Activated CD4-positive, CD25-positive, alpha-beta regulatory T cell treated with anti-CD3 and anti-CD28 coated beads, Interleukin-2, amount 50 U/mL, for 24 hours (primary cell): ENCODE measurements at places on chromosomes 4 and X.

DNA sequence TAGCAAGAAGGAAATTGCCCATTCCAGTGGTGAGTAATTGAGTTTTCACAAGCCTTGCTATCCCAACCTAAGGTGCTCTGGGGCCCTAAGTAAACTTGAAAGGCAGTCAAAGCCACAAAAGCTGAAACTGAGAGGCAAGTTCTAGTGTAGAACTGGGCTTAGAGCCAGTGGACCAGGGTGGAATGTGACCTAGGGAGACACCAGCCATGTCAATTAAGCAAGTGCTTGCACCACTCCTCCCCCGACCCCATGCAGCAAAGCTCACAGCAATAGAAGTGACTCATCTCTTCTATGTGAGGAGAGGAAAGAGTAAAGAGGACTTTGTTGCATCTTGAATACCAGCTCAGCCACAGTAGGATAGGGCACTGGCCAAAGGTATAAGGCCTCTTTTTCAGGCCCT lies 486.1 kb upstream of the POU3F4 start:
- no peak for ATAC-seq

GRCh38 chrX:19875050-19875431 lies 12.4 kb downstream of the SH3KBP1 start:
- peak; percentile 74 for ATAC-seq

DNA sequence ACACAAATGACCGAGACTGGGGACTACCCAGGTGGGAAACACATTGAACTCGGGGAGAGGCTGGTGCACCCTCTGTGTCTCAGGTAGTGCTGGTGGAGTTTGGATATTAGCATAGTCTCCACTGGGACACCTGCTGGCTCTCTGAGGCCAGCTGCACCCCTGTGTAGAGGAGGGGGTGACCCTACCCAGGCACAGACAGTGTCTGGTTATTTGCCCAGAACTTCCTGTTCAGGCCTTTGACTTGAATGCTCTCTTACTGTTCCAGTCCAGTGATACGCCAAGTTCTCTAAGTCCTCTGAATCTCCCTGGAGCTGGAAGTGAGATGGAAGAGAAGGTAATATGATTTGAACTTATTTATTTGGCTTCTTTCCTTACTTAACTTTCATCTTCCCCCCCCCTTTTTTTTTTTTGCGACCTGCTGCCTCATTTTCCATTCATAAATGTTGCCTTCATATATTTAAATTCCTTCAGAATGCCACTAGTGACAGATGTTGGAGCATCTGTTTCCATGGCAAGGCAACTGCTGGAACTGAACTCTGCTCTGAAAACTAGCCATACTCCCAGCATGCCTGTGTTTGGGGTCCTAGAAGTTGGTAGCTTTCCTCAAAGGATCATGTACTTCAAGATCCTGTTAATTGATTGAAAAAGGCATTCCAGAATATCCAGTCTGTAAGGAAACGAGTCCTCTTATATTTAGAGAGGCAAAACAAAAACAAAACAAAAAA lies 76.7 kb downstream of the AASDH start:
- ATAC-seq: no peak

DNA sequence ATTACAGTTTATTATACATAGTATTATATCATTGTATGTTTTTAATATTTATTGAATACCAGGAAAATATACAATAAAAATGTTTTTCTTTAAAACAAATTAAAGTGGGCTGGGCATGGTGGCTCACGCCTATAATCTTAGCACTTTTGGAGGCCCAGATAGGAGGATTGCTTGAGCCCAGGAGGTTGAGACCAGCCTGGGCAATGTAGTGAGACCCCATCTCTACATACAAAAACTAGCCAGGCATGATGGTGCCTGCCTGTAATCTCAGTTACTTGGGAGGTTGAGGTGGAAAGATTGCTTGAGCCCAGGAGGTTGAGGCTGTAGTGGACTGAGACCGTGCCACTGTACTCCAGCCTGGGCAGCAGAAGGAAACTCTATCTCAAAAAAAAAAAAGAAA lies 38.3 kb upstream of the PDS5A start:
- no peak for ATAC-seq

DNA sequence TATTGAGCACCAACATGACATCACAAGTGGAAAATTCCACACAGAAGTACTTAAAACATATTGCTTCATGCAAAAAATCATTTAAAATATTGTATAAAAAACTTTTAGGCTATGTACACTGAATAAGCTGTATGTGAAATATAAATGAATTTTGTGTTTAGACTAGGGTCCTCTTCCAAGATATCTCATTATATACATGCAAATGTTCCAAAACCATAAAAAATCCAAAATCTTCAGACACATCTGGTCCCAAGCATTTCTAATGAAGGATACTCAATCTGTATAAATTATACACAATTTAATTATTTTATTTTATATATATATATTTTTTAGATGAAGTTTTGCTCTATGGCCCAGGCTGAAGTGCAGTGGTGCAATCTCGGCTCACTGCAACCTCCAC lies 10.1 kb upstream of the GSX2 start:
- ATAC-seq: no peak

DNA sequence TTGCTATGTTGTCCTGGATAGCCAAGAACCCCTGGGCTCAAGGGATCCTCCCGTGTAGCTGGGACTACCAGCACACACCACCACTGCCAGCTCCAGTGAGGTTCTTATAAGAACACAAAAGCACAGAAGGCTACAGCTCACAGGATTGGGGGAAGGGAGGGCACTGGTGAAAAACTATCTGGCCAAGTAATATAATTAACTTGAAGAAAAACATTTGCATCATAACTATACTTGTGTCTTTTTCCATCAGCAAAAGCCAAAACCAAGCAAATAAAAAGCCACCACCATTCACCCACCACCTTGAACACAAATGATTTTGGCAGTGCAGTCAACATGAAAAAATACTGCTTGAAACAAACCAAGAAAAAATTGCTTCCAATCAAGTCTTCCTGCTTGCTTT lies 188.2 kb downstream of the MAML3 start:
- no peak for ATAC-seq

- no peak for ATAC-seq
Measured at GRCh38 chr4:51858605-51859202, 15.8 kb downstream of the DCUN1D4 start.

DNA sequence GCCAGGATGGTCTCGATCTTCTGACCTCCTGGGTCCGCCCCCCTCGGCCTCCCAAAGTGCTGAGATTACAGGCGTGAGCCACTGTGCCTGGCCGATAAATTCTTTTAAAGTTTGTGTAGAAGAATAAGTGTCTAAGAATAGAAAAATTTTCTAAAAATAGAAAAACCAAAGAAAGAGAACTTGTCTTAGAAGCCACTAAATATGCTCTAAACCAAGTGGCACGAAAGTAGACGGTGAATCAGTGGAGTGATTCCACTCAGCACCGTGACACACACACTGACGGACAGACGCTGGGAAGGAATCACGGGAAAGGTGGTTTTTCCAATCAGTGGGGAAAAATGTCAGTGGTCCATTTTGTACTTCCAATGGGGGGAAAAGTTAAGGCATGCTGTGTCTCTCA lies 72.7 kb upstream of the PSAPL1 start:
- no peak for ATAC-seq

GRCh38 chr4:184680698-184681097 lies 31.2 kb downstream of the PRIMPOL start:
- ATAC-seq: no peak

- no peak for ATAC-seq
Measured at GRCh38 chrX:1403228-1403627, 11.3 kb upstream of the SLC25A6 start.

DNA sequence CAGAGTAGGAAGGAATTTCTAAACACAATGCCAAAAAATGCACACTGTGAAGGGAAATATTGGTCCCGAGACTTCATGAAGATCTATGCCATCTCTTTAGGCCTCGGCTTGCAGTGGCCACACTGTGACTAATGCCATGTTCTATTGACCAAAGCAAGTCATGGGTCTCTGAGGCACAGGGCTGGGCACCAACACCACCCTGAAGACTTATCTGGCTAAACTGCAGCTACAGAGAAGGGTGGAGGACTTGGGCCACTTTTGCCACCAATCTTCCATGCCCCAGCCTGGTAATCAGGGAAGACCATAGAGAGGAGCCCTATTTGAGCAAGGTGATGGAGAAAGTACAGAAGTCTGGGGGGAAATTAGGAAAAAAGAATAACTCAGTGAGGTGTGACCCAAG lies 42.1 kb downstream of the HMX1 start:
- ATAC-seq: no peak

GRCh38 chr4:61828960-61829359 lies 628.8 kb downstream of the ADGRL3 start:
- ATAC-seq: no peak

DNA sequence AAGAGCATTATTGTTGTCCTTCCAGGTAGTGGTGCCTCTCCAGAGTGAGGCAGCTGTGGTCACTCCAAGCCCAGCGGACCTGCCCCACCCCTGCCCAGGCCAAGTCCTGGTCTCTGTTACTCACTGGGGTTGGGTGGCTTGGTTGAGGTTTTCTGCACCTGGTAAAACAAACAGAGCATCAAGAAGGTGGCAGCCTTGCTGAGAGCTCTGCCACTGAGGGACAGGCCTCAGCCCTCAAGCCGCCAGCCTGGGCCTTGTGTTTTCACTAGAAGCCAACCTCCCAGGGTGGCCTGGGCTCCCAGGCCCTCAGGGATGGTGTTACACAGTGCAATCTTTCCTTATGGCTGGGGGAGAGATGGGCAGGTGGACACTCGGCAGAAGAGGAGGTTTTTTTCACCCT lies 182.7 kb downstream of the BCOR start:
- ATAC-seq: no peak

- ATAC-seq: no peak
Measured at GRCh38 chr4:153784166-153784699, 4.7 kb downstream of the SFRP2 start.

DNA sequence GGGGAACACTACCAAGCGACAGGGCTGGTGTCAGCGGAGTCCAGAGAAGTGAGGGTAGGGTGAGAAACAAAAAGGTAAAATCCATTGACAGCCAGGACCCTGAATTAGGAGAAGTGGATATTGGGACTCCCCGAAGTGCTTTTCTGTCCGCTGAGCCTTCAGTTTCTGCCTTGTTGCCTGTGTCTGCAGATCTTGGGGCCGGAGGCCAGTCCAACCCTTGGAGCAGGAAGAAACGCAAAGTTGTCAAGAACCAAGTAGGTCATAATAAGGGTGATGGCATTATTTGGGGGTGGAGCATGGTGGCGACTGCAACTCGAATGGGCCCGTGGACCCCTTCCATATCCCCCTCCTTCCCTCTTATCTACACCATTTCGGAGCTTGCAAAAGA lies 1.0 kb downstream of the ARMCX1 start:
- no peak for ATAC-seq

DNA sequence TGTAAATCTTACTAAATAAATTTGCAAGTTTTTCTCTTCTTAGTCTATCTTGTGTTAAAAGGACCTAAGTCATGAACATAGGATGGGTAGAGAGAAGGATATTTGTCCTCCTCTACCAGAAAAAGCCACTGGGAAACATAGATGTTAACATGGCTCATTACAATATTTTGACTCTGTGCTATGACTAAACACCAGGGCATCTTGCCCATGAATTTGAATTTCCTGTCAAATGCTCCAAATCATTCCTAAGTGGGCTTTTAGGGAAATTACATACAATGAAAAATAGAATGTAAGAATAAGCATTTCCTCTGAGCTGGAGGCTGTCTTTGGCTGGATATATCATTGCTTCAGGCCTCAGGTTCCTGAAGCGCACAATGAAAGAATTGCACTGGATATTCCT lies 39.1 kb downstream of the ANOS1 start:
- ATAC-seq: no peak

- ATAC-seq: no peak
Measured at GRCh38 chr4:73704314-73705055, 35.9 kb upstream of the CXCL8 start.

- peak; percentile 62 for ATAC-seq
Measured at GRCh38 chr4:110087070-110087708, 111.2 kb downstream of the ELOVL6 start.

DNA sequence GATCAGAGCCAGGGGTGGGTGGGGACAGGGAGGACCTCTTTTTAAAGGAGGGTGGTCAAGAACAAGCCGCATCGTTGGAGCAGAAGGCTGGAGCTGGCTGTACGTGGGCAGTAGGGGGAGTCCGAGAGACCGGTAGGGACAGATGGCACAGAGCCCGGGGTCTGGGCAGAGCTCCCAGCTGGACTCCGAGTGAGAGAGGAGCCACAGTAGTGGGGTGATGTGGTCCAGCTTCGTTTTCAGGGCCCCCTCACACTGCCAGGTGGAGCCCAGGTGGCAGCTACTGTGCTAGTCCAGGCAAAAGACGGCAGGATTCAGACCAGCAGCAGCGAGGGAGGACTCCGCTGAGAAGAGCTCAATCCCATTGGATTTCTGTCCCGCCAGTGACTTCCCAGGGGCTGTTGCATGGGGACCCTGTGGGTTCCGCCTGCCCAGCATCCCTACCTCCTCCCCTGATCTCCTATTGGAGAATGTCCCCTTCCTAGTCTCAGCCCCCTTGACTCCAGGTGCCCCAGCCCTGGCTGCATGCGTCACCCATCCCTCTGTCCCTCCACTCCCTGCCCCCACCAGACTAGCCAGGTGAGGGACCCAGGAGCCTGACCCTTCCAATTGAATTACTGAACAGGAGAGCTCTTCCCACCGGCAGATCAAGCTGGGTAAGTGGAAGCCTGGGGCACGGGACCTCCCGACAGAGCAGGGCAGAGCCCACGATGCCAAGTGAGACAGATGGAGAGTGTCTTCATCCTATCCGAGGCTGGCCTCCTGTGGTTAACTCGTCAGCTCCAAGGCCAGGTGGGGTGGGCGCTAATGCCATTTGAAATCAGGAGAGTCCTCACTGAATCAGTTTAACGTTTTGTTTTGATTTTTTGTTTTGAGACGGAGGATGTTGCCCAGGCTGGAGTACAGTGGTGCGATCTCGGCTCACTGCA lies 2.9 kb downstream of the ARHGAP4 start:
- no peak for ATAC-seq

DNA sequence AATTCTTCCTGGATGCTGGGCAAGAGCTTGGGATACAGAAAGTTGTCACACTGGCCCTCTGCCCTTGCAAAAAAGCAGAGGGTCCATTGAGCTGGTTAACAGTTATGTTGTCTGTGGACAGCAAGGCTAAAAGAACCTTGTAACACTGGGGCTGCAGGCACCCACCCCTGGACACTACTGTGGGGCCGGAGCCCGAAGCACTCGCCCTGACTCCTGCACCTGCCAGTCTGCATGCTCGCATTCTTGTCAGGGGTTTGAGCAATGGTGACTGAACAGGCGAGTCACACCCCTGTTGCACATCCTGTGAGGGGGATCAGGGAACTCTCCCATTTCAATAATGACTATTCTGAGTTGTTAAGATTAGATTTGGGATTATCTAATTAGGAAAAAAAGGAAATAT lies 23.6 kb downstream of the ADH4 start:
- no peak for ATAC-seq

DNA sequence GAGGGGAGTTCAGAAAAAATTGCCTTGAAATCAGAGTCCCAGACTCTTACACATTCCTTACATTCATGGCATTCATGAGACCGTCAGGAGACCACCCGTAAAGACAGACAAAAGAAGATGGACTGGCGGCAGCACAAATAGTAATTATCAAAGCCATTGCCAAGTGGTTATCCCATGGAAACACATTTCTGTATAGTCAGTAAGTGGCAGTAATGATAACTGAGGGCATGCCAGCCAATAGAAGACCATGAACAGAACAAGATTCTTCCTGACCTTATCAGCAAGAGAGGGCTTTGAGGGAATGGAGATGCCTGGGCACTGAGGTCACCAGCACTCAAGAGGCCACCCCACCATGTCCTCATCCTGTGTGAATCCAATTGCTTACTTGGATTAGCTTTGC lies 121.7 kb upstream of the HCCS start:
- no peak for ATAC-seq
